ENCODE measurements at places on chromosomes 12 and 14.

DNA sequence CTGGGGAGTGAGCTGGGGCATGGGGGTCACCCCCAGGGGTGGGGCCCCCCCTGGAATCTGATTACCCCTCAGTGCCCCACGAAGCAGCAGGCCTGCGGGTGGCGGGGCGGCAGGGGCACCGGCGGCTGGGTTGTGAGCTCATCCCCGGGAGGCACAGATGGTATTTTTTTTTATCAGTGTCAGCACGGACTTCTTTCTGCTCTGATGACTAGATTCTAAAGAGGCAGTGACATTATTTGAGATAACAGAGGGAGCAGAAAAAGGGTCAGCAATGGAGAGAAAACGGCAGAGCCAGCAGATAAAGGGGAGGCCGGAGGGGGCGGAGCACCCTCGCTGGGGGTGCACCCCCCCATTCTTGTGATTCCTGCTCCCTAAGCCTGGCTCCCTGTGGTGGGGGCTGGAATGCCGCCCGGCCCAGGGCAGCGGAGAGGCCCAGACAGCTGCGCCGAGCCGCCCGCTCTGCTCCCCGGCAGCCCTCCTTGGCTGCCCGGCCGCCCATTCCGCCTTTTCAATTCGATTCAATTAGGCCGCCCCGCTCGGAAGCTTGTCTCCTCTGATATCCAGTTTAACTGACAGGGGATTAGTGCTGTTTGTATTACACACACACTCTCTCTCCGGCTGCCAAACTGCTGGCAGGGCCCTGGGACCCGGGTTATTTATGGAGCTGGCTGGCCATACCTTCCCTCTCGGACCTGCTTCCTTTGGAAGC is 32.9 kb downstream of the MVK start:
- peak overlapping the region; percentile 65 for H3K27ac ChIP-seq
- peaks cover 6% of the 10 kb centered on the region for H3K4me1 ChIP-seq
- peak overlapping the region; percentile 36 for H3K4me3 ChIP-seq
- peak; percentile 51 for DNase-seq

GRCh38 chr12:64184216-64184615 is 37.9 kb downstream of the KICS2 start:
- H3K27ac ChIP-seq: no peak overlapping the region
- no peak overlapping the region for H3K4me3 ChIP-seq
- H3K36me3 ChIP-seq: no peaks in the 10 kb centered on the region
- DNase-seq: no peak
- H3K4me1 ChIP-seq: peaks cover 4% of the 10 kb centered on the region

DNA sequence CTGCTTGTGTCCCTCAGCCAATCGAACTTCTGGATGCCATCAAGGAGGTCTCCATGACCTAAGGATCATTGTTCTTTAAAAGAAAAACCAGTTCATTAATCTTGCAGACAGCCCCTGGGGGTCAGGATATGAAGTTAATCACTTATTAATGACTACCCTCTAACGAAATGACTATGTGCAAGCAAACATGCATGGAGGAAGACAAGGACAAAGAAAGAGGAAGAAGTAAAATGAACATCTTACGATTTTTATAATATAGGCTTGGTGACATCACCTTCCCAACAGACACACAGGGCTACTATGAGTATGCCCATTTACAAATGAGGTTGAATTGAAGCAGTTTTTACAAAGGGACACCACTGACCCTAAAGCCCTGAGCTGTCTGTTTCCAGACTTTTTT is 111.1 kb upstream of the AMIGO2 start:
- H3K27ac ChIP-seq: no peak overlapping the region
- no peak overlapping the region for H3K4me3 ChIP-seq
- H3K27me3 ChIP-seq: no peaks in the 10 kb centered on the region
- H3K4me1 ChIP-seq: peaks cover 30% of the 10 kb centered on the region

GRCh38 chr12:54661048-54661447 is 12.9 kb upstream of the DCD start:
- no peak for DNase-seq
- no peak overlapping the region for H3K27ac ChIP-seq
- peaks cover 26% of the 10 kb centered on the region for H3K27me3 ChIP-seq
- no peak overlapping the region for H3K4me3 ChIP-seq

- no peaks in the 10 kb centered on the region for H3K27me3 ChIP-seq
- H3K36me3 ChIP-seq: no peaks in the 10 kb centered on the region
- H3K4me1 ChIP-seq: no peaks in the 10 kb centered on the region
Observed at GRCh38 chr14:97021571-97022168, 224.5 kb downstream of the VRK1 start.

DNA sequence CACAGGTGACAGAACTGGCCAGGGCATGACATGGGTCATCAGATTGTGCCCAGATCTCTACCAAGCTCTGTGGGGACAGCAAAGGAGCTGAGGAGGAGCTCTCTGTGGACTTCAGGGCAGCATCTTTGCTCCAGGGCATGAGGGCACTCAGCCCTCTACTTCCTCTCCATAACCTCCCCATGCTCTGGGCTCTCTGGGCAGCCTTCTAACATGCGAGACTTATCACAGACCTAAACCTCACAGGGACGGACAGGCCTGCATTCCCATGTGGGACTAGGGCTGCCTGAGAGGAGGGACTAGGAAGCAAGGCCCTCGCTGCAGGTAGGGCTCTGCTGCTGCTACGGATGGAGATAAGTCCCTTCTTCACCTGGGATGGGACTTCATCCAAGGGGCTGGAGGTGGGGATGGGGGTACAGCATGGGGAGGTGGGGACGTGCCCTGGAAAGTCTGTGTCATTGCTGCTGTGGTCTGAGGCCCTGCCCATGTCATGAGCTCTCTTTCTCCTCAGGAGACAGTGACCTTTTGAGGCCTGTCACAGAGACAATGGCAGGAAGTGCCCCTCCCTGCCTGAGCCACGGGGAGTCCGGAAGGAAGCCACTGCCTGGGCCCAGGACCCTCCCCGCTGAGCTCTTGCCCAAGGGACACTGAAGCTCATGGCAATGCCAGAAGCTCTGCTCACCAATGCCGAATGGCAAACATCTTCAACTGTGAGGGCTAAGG is 44.1 kb downstream of the PITPNM2 start:
- peak; percentile 65 for DNase-seq
- H3K27ac ChIP-seq: peak overlapping the region; percentile 66
- H3K27me3 ChIP-seq: no peaks in the 10 kb centered on the region
- no peak overlapping the region for H3K4me3 ChIP-seq
- H3K4me1 ChIP-seq: peaks cover 66% of the 10 kb centered on the region

GRCh38 chr12:128455851-128456250 is 188.9 kb downstream of the TMEM132C start:
- H3K36me3 ChIP-seq: no peaks in the 10 kb centered on the region
- H3K4me1 ChIP-seq: no peaks in the 10 kb centered on the region
- no peak overlapping the region for H3K4me3 ChIP-seq
- no peak for DNase-seq
- no peaks in the 10 kb centered on the region for H3K27me3 ChIP-seq

GRCh38 chr14:64442300-64442988 is 22.9 kb upstream of the AKAP5 start:
- peak; percentile 38 for DNase-seq
- peak overlapping the region; percentile 51 for H3K27ac ChIP-seq
- no peak overlapping the region for H3K4me3 ChIP-seq
- H3K36me3 ChIP-seq: peaks cover 55% of the 10 kb centered on the region
- no peaks in the 10 kb centered on the region for H3K27me3 ChIP-seq
- H3K4me1 ChIP-seq: peaks cover 16% of the 10 kb centered on the region

DNA sequence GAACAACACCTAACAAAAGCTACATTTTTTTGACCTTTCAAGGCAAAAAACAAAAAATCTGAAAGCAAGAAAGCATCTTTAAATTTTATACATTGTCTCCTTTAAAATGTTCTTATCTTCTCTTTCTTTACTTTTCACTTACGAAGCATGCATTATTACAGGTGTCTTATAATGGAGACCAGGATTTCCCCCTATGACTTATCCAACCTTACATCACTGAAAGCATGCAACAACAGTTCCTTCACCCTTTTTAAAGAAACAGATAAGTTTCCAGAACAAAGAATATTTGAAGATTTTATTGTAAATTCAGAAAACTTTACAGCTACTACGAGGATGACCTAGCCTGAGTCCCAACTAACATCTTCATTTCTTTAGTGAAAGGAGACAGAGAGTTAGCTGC is 277.2 kb downstream of the AKAP6 start:
- DNase-seq: no peak
- no peak overlapping the region for H3K4me3 ChIP-seq
- peaks cover 4% of the 10 kb centered on the region for H3K4me1 ChIP-seq

- DNase-seq: no peak
- H3K27ac ChIP-seq: no peak overlapping the region
- H3K4me3 ChIP-seq: no peak overlapping the region
- no peaks in the 10 kb centered on the region for H3K4me1 ChIP-seq
- H3K36me3 ChIP-seq: no peaks in the 10 kb centered on the region
Observed at GRCh38 chr14:61033855-61034254, 52.8 kb downstream of the SLC38A6 start.

- H3K27me3 ChIP-seq: no peaks in the 10 kb centered on the region
- H3K4me1 ChIP-seq: no peaks in the 10 kb centered on the region
- no peak overlapping the region for H3K27ac ChIP-seq
Observed at GRCh38 chr12:103350116-103350515, 145.7 kb downstream of the C12orf42 start.

DNA sequence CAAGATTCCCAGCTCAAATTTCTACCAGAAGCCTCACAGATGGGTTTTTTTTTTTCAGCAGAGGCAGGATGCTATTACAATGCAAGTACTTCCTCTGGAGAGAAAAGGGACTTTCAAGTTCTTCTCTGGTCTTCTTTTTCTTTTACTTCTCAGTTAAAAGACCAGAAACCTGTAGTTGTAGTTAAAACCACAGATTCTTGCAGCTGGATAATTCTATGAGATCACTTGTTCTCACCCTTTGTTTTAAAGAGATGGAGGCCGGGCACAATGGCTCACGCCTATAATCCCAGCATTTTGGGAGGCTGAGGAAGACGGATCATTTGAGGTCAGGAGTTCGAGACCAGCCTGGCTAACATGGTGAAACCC is 47.6 kb upstream of the OVCH1 start:
- no peaks in the 10 kb centered on the region for H3K27me3 ChIP-seq
- H3K4me1 ChIP-seq: peaks cover 12% of the 10 kb centered on the region
- no peak overlapping the region for H3K4me3 ChIP-seq
- no peak overlapping the region for H3K27ac ChIP-seq
- DNase-seq: no peak

DNA sequence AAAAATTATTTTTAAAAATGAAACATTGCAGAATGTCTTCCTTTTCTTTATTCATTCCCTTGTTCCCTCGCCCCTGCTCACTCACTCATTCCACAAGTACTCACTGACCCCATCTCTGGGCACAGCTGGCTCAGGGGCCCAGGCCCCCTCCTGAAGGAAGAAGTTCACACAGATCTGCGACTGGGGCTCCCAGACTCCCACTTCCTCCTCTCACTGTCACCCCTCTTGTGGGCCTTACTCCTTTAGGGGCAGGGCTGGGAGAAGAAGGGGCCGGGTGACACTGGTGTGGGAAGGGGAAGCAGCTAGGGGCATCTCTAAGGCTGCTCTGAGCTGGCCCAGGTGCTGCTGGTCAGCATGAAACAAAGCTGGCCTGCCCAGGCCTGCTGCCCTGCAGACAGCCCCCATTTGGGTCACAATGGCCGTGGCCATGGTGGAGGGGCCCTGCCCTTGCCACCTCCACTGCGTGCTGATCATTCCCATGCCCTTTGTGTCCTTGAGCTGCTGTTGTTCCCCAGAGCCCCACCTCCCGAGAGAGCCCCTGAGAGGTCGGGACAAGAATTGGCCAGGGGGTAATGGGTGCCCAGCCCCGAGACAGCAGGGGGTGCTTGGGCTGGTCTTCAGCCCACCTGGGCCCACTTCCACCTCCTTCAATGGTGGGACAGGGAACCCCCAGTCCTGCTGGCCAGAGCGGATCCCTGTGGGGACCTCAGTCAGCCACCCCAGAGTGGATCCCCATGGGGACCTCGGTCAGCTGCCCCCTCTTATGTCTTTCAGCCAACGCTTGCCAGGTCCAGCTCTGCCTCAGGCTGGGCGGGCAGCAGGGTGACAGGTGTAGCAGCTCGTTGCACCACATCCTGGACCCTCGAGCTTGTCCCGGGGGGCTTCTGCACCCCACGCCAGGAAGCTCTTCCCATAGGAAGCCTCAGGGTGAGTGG is 212.4 kb upstream of the C14orf180 start:
- no peak overlapping the region for H3K27ac ChIP-seq
- H3K36me3 ChIP-seq: no peaks in the 10 kb centered on the region
- peak; percentile 12 for DNase-seq
- no peaks in the 10 kb centered on the region for H3K4me1 ChIP-seq
- no peak overlapping the region for H3K4me3 ChIP-seq
- no peaks in the 10 kb centered on the region for H3K27me3 ChIP-seq

DNA sequence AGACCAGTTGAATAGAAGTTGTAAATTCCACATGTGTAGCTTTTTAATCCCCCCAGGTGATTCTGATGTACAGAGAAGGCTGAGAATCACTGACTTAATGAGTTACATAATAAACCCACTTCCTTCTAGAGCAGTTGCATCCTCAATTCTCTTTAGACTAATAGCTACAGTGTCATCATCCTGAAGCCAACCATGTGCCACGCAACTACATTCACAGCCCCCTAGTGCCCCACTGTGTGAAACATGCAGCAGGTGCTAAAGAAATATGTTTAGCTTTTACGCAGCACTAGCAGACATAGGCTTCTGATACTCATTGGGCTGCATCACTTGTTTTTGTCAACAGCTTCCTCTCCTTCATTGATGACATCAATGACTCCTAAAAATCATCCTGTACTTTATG is 1168.3 kb downstream of the BCL11B start:
- H3K4me1 ChIP-seq: no peaks in the 10 kb centered on the region
- H3K4me3 ChIP-seq: no peak overlapping the region
- no peak for DNase-seq
- no peaks in the 10 kb centered on the region for H3K36me3 ChIP-seq

GRCh38 chr14:74955229-74956026 is at the start of gene PGF:
PGF (minus strand) TSS chr14:74955597; CDS start chr14:74955242, 355 bp downstream.
- peak within 1 kb of the TSS; percentile 76 for H3K27ac ChIP-seq
- DNase-seq: peak; percentile 79
- H3K4me1 ChIP-seq: peaks cover 55% of the 10 kb centered on the region
- no peaks in the 10 kb centered on the region for H3K27me3 ChIP-seq

DNA sequence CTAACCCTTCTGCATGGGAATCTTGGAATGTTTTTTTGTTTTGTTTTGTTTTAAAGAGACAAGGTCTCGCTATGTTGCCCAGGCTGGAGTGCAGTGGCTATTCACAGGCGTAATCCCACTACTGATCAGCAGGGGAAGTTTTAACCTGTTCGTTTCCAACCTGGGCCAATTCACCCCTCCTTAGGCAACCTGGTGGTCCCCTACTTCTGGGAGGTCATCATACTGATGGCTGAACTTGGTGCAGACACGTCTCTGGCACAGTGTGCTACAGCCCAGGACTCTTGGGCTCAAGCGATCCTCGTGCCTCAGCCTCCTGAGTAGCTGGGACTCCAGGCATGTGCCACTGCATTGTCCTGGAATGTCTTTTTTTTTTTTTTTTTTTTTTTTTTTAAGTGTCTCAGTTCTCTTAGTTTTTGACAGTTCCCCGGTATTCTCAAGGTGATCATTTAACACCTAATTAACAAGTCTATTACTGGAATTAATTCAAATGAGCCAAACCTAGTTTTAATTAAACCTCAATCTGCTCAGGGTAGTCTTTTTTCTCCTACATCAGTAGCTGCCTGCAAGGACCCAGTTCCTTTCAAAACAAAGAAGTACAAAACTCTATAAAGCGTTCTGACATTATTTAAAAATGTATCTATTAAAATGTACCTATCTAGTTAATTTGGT is 49.0 kb upstream of the ISM2 start:
- no peak for DNase-seq
- H3K4me3 ChIP-seq: no peak overlapping the region
- peaks cover 13% of the 10 kb centered on the region for H3K4me1 ChIP-seq
- no peaks in the 10 kb centered on the region for H3K27me3 ChIP-seq

- no peaks in the 10 kb centered on the region for H3K27me3 ChIP-seq
- H3K27ac ChIP-seq: no peak overlapping the region
- no peak overlapping the region for H3K4me3 ChIP-seq
- no peak for DNase-seq
Observed at GRCh38 chr14:34548472-34548981, 9.0 kb upstream of the EAPP start.

All from heart left ventricle (tissue), 16 donors.